Psoas muscle (tissue), 8 donors: ENCODE measurements at places on chromosomes 4 and X. TPM values are rescaled to one million over a fixed set of nuclear protein-coding genes. Genes with fewer than 3 reads are reported as not detected.

- no peak for DNase-seq
Measured at GRCh38 chr4:71833232-71833900, 49.5 kb upstream of the GC start.

DNA sequence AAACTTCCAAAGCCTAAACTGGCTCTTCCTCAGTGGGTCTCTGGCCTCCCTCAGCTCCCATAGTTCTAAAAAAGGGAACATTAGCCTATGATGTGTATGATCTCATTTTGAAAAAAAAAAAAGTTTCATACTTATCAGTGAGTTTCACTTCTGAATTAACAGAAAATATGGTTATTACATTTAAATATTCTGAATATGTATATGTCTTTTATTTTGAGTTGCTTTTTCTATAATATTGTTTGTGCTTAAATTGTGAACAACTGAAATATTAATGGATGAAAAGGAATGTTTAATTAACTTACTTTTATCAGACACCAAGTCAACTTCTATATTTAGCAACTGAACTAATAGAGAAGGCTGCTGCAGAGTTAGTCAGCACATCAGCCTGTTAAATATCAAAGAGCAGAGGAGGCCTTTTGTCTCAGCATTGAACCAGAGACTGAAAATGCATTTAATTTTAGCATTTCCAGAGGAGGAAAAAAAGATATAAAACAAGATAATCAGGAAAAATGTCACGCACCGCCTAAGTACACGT is 20.4 kb upstream of the FHL1 start:
- DNase-seq, result no peak

DNA sequence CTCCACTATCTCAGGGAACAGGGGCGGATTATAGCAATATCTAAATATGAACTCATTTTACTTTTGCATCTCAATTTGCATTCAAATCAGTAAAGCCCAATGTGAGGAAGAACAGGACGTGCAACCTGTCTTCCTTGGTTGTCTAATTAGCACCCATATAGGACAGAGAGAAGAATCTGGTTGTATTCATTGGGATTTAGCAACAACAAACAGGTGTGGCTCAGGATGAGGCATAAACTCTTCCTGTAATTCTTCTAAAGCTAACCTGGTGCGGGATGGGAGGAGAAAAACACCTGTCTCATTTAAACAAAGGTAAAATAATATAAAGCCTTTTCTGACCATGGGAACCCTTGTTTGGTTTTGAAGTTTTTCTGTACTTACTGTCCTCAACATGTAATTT is 22.2 kb downstream of the TMPRSS11A start:
- DNase-seq, result no peak

- DNase-seq, result no peak
Measured at GRCh38 chr4:85836588-85837438, 361.9 kb downstream of the ARHGAP24 start.

DNA sequence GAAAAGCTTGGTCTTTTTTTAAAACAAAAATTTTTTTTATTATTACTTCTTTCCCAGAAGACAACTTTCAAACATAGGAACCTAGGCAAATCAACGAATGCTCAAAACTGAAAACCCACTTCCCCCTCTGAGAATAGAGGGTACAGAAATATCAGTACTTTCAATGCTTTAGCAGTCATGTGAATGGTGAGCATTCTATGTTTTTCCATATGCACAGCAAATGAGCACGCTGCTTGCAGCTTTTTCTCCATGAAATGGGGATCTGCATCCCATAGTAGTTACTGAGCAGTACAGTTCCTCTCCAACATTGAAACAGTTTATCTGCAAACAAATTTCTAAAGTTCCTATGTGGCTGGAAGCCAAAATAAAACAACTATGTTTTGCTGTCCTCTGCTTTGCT is 108.4 kb upstream of the BMP2K start:
- DNase-seq, result no peak

DNA sequence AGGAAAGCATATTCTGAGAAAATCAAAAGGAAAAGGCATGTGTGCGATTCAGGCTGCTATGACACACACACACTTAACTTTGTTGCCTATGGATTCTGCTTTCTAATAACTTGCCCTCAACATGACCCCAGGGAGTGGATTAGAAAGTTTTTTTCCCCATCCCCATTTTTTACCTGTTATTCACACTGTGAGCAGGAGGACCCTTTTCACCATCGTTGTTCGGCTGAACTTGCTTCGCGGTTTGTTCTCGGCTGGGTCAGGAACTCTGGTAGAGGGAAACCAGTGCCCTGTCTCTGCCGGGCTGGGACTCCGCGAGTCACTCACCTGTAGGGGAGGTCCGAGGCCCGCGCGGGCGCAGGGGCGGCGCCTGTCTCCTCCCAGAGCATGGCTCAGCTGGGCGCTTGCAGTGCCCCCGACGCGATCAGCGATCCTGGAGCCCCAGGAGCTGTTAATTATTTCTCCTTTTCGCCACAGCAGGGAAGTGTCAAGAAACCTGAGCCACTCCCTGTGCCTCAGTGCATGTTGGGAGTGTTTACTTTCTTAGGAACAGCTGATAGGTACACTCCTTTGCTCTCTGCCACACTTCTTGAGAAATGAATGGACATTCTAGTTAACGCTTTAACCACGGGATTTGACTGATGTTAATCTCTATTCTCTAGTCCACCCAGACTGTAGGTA is at the start of gene RASSF6:
TSS of gene RASSF6 (minus strand) at position 322 of the 678 bp plus-strand sequence. CDS start 8,641 bp downstream, outside the sequence.
- no peak for DNase-seq

DNA sequence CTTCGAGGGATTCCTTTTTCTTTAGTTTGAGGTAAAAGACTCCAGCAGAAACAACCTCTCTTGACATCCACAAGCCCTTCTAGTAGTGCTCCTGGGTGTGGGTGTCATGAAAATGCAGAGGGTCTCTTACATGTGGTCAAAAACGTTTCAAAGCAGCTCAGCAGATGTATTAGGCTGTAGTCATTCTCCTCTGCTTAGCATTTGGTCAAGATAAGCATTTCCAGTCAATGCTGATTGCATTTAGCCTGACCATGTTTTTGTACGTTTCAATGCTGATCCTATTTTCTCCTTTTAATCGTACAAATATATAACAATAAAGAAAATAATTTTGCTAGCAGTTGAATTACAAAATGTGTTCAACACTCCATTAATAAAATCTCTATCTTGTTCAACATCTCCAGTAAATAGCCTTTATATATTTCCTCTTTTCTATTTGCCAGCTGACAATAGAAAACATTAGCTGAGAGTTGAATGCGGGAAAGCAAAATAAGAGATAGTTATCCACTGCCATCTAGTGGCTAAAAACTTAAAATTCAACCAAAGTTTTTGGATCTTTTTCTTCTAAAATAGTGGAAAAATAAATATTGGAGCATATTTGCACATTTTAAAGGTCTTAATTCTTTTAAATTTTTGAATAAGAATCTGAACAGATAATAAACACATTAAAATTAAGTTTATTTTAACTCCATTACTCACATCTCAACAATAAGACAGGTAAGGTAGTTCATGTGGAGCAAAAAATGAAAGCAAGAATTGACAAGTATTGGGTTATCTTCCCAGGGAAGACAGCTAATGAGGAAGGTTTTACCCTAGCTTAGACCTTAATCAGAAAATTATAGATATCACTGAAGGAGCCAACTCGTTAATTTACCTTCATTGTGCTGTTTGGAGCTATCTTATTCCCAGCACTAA is 15.2 kb upstream of the PACRGL start:
- no peak for DNase-seq

DNA sequence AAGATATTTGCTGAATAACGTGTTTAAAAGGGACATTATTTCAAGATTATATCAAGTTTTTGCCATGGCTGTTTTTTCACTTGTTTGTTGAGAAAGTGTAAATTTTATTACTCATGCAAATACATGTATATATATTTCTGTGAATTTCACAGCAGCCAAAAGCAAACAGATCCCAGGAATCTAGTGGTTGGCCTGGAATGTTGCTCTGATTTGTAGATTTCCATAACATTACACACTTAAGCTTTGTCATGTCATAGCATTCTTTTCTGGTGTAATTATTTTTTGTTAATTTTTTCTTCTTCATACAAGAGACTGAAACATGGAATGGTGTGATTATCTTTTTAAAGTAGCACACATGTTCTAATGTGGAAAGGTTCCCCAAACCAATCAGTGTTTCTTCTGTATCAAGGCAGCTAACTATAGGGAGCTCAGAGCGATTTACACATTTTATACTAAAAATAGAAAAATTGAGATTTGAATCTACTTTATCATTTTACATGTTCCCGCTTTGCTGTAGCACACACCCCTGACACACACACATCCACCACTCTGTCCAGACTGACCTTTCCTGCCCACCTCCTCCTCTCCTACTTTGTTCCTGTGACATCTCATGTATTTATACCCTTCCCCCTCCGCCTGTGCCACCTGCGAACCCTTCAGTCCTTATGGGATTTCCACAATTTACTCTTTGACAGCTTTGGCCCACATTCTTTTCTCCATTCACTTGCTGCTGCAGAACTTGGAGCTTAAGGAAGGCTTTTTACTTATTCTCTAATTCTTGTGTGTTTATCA is 20.3 kb downstream of the RUFY3 start:
- DNase-seq, result no peak

DNA sequence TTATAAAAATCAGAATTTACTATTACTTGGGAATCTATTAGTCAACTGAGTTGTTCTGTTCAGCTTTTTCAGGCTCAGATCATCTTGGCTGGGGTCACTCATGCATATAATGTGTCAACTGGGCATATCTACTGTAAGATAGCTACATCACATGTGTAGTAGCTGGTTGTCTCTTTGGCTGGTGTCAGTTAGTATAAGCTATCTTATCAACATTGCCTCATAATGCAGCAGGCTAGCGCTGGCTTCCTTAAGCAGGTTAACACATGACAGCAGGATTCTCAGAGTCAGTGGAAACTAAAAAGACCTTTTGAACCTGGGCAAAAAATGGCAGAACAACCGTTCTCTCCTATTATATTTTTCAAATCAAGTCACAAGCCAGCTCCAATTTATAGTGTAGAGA is 378.3 kb upstream of the PCDH10 start:
- DNase-seq, result no peak

GRCh38 chr4:163107754-163108153 is 58.9 kb downstream of the NAF1 start:
- no peak for DNase-seq

GRCh38 chrX:145630806-145631435 is 186.7 kb upstream of the SLITRK2 start:
- DNase-seq, result no peak

DNA sequence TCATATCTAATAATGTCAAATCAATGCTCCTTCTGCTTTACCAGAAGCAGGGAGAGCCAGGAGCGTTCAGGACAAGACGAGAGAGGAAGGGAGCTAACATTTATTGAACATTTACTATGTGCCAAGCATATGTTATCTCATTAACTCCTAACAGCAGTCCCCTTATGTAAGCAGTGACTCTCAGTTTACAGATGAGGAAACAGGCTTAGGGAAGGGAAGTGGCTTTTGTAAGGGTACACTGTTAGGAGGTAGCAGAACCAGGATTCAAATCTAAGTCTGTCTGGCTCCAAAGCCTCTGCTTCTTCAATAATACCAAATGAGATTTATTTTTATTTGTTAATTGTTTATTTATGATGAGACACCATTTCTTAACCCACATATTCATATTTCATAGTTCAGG is 2.6 kb upstream of the STARD8 start:
- DNase-seq, result no peak

GRCh38 chr4:153045111-153045982 is 109.2 kb downstream of the FHDC1 start:
- no peak for DNase-seq

GRCh38 chr4:146238107-146238506 is 23.8 kb downstream of the REELD1 start:
- DNase-seq, result no peak

GRCh38 chr4:107618656-107619055 is 101.4 kb downstream of the PAPSS1 start:
- DNase-seq, result no peak

DNA sequence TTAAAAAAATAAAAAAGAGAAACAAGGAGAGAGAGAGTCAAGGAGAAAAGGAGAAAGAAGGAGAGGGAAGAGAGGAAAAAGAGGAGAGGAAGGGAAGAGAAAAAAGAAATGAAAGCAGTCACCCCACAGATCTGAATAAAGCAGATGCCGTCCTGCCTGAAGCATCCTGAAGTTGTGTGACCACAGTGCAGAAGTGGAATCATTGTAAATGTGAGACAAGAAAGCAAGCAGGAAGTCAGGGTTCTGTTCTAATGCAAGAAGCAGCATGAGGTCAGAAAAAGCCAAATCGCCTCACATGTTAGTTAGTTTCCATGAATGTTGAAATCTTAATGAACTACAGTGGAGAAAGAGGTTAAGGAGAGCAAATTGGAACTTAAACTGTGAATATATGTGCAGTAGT is 692.5 kb downstream of the CENPC start:
- DNase-seq, result no peak

DNA sequence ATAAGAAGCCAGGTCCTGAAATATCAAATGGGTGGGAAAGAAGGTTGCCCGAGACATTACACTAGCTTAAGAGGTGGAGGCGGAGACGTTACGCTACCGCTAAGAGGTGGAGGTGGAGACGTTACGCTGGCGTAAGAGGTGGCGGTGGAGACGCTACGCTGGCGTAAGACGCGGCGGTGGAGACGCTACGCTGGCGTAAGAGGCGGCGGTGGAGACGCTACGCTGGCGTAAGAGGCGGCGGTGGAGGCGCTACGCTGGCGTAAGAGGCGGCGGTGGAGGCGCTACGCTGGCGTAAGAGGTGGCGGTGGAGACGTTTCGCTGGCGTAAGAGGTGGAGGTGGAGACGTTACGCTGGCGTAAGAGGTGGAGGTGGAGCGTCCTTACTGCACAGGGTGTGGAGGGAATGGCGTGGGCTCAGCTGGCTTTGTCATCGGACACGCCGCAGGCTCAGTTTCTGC is 12.8 kb downstream of the CYP4V2 start:
- no peak for DNase-seq

GRCh38 chr4:164572877-164573279 is 181.1 kb upstream of the SMIM31 start:
- DNase-seq, result no peak

DNA sequence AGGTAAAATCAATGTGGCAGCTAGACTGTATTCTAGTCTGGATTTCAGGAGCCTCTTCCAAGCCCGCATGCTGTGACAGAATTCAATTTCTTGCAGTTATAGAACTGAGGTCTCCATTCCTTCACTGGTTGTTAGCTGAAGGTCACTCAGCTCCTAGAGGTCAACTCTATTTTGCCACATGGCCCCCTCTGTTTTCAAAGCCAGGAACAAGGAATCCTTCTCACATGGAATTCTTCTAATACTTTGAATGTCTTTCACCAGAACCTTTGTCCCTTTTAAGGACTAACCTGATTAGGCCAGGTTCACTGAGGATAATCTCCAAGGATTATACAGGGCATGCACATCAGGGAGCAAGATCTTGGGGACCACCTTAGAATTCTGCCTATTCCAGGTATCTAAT is 23.4 kb upstream of the MMRN1 start:
- no peak for DNase-seq

The MAGEA12 gene
- total RNA-seq, result not detected

The TRIM2 gene
- total RNA-seq, result 6.0 TPM

The PLK4 gene
- total RNA-seq, result not detected

The PCDH10 gene
- not detected for total RNA-seq

The GALNTL6 gene
- 0.91 TPM for total RNA-seq

The RNF150 gene
- total RNA-seq, result 12.6 TPM

The SLC34A2 gene
- total RNA-seq, result 0.16 TPM

The ARHGAP4 gene
- 5.1 TPM for total RNA-seq

The RTL3 gene
- total RNA-seq, result 0.34 TPM

The MEPE gene
- total RNA-seq, result not detected

The NRK gene
- total RNA-seq, result 0.11 TPM
